Fibroblast of villous mesenchyme (primary cell): ENCODE measurements at places on chromosomes 1 and 21. TPM values are rescaled to one million over a fixed set of nuclear protein-coding genes. Genes with fewer than 3 reads are reported as not detected.

DNA sequence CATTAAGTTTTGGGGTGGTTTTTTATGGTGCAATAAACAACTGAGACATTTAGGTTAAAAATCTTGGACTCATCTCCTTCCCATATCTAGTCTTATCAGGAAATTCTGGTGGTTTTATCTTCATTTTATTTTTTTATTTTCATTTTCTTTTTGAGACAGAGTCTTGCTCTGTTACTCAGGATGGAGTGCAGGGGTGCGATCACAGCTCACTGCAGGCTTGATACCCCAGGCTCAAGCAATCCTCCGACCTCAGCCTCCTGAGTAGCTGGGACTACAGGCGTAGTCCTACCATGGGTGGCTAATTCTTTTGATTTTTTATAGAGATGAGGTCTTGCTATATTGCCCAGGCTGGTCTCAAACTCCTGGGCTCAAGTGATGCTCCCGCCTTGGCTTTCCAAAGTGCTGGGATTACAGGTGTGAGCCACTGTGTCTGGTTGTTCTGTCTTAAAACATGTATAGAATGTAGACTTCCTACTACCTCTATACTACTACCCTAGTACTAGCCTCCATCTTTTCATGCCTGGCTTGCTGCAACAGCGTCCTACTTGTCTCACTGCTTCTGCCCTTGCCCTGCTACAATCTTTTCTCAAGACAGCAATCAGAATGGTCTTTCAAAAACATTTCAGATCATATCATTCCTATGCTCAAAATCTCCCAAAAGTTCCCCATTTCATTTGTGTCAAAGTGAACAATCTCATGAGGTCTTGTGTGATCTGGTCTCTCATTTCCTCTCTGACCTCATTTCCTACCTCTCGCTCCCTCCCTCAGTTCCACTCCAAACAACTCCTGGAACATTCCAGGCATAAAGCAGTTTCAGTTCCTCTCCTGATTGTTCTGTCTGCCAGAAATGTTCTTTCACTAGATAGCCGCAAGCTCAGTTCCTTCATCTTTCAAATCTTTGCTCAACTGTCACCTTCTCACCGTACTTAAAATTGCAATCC, 5.9 kb upstream of the FCGR2A start:
- DNase-seq, result no peak

GRCh38 chr1:46199233-46199749, 1.1 kb upstream of the POMGNT1 start:
- DNase-seq, result no peak

- peak; percentile 57 for DNase-seq
Measured at GRCh38 chr1:234659538-234659937, 49.6 kb upstream of the IRF2BP2 start.

UAP1 gene
- total RNA-seq, result 93.1 and 108 TPM in 2 replicates

CHRM3 gene
- total RNA-seq, result under 0.01 TPM in 1 of 2 replicates, not detected in the other

DNA sequence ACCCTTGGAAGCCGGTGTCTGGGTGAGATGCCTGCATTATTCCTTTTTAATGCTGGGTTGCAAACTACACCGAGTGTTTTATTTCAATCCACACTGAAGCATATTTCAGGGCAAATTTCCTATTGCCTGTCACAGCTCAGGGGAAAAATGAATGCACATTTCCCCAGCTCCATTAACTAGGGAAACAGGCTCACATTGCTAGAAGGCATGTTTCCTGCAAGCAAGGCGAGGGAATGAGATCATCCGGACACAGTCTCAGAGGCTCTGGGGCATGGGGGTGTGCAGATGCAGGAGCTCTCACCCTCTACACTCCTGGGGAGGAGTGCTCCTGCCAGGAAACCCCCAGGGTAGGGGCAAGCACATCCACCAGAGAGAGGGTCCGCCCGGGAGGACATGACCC, 24.6 kb downstream of the SYT2 start:
- DNase-seq, result no peak

DNA sequence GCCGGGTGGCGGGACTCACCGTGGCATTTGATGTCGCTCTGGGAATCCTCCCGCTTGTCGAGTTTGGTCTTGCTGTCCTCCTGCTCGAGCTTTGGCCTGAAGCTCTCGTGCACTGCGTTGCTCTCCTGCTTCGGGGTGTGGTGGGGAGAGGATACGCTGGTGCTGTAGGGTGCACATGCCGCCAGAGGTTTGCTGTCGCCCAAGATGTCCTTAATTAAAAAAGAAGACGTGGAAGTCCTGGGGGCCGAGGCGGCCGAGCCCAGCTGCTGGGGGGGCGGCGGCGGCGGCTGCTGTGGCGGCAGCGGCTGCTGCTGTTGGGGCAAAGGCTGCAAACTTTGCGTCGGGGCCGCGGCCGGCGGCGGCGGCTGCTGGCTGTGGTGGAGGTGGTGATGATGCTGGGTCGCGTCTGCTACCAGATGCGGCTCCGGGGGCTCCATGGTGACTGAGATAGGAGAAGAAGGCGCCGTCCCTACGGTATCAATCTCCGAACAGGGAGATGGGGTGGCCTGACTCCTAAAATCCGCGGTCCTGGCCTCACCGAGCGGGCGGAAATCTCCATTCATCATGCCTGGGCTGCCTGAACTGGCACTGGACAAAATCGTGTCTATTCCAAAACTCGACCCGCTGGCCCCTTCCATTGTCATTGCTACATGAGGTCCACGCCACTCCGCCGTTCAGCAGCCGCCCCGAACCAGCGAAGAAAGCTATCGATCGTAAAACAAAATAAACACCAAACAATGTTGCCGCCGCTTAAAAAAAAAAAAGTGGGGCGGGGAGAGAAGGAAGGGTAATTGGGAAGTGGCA, at the start of gene BARHL2:
Gene BARHL2, minus strand, starts transcription at position 751 of the 804 bp plus-strand sequence. Its CDS starts 107 bp downstream, at position 644.
- DNase-seq, result no peak

DNA sequence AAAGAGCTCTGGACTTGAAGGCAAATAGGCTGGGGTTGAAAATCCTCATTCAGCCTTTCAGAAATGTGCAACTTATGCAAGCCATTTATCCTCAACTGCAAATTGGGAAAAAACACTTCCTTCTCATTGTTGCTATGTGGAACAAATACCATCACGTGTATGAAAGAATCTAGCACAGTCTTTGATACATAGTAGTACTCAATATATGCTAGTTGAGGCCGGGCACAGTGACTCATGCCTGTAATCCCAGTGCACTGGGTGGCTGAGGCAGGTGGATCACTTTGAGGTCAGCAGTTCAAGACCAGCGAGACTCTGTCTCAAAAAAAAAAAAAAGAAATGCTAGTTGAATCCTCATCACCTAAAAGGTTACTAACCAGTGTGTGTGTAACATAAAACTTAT, 8.2 kb downstream of the PI4KB start:
- no peak for DNase-seq

TFB2M gene
- 24.8 and 29.4 TPM in 2 replicates for total RNA-seq

DNA sequence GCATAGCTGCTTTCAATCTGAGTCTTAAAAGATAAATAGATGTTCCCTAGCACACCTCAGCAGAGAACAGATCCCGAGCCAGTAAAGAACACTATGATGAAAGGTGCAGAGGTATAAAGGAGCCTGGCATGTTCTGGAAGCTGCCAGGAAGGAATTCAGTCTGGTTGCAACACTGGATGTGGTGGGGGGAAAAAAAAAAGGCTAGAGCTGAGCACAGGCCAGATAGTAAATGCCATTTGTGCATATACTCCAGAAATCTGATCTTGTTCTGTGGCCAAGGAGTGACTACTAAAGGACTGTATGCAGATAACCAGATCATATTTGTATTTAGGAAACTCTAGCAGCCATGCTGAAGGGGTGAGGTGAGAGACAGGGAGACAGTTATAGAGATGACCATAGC, 240.3 kb downstream of the VAV3 start:
- DNase-seq, result no peak

DNA sequence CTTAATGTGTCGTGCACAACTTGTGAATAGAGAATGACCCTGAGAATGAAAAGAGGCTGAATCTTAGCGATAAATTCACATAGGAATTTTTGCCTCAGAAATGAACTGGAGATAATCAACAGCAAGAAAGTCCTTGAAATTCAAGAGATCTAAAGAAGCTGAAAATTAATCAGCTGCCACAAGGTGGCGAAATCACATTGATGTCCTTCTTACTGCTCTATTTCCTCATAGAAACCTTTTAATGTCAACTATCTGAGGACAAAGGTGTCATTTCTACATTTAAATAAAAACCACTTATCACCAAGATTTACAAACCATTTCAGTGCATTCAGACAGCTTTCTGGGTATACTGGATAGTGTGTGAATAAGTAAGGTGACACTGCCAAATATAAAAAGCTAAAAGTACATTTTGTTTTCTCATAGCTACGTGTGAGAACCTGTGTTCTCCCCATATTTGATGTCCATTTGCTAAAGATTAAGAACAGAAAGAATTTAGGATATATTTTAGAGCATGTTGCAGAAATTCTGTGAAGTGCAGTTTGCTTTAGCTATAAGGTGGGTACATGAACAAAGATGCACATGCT, 485.3 kb upstream of the PTBP2 start:
- peak; percentile 80 for DNase-seq
